ENCODE measurements at places on chromosomes 7 and 10. TPM values are rescaled to one million over a fixed set of nuclear protein-coding genes. Genes with fewer than 3 reads are reported as not detected.
A peak's percentile ranks its signal among the peaks of the same experiment; 100 is the strongest.

DNA sequence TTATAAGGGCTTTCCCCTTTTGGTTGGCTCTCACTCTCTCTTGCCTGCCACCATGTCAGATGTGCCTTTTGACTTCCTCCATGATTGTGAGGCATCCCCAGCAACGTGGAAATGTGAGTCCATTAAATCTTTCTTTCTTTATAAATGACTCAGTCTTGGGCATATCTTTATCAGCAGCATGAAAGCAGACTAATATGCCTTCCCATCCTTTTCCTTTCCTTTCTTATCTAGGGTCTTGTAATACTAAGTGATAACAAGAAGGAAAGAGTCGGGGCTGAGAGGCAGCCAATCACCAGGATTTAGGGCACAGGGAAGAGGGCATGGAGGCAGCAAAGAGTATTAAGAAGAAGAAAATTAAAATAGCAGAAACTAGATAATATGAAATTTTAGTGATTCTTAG, 62.0 kb upstream of the JCAD start:
- no peak overlapping the region for H3K27ac ChIP-seq
- no peak overlapping the region for H3K4me3 ChIP-seq
- no peaks in the 10 kb centered on the region for H3K4me1 ChIP-seq
- H3K27me3 ChIP-seq: no peaks in the 10 kb centered on the region

GRCh38 chr10:98244586-98244985, 23.4 kb downstream of the LOXL4 start:
- H3K27ac ChIP-seq: no peak overlapping the region
- no peak overlapping the region for H3K4me3 ChIP-seq
- peaks cover 3% of the 10 kb centered on the region for H3K36me3 ChIP-seq

- no peaks in the 10 kb centered on the region for H3K27me3 ChIP-seq
- H3K4me3 ChIP-seq: no peak overlapping the region
- no peaks in the 10 kb centered on the region for H3K36me3 ChIP-seq
- no peak overlapping the region for H3K27ac ChIP-seq
Measured at GRCh38 chr7:7798510-7798909, 80.1 kb upstream of the RPA3 start.

Gene CPVL
- not detected for total RNA-seq

- H3K27me3 ChIP-seq: no peaks in the 10 kb centered on the region
- no peak overlapping the region for H3K4me3 ChIP-seq
- no peak overlapping the region for H3K27ac ChIP-seq
- H3K4me1 ChIP-seq: no peaks in the 10 kb centered on the region
- no peaks in the 10 kb centered on the region for H3K36me3 ChIP-seq
Measured at GRCh38 chr10:34584164-34584563, 230.9 kb downstream of the PARD3 start.

DNA sequence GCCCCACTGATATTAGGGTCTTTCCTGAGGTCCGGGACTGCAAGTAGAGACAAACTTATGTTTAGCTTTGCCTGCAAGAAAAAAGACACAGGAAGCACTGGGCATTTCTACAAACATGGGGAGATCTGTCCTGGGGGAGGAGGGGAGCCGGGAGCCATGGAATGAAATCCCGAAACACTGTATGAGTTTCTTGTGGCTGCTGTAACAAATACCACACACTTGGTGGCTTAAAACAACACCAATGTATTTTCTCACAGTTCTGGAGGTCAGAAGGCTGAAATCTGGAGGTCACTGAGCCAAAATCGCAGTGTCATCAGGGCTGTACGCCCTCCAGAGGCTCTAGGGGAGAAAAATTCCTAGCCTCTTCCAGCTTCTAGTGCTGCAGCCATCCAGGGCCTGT, 114.0 kb upstream of the CHST15 start:
- no peak overlapping the region for H3K4me3 ChIP-seq
- H3K36me3 ChIP-seq: no peaks in the 10 kb centered on the region
- H3K27ac ChIP-seq: no peak overlapping the region
- H3K4me1 ChIP-seq: no peaks in the 10 kb centered on the region

Gene TFAM
- 88.5 TPM for total RNA-seq

Gene VAX1
- total RNA-seq: not detected

GRCh38 chr10:110387983-110388686, 83.4 kb upstream of the SMNDC1 start:
- H3K36me3 ChIP-seq: no peaks in the 10 kb centered on the region
- peaks cover 26% of the 10 kb centered on the region for H3K4me1 ChIP-seq
- no peak overlapping the region for H3K4me3 ChIP-seq
- H3K27me3 ChIP-seq: no peaks in the 10 kb centered on the region
- peak; percentile 83 for DNase-seq
- H3K27ac ChIP-seq: peak overlapping the region; percentile 75

Gene ASIC3
- total RNA-seq: 1.0 TPM

Gene BRAF
- 20.2 TPM for total RNA-seq

Gene EXOC4
- total RNA-seq: 36.5 TPM

DNA sequence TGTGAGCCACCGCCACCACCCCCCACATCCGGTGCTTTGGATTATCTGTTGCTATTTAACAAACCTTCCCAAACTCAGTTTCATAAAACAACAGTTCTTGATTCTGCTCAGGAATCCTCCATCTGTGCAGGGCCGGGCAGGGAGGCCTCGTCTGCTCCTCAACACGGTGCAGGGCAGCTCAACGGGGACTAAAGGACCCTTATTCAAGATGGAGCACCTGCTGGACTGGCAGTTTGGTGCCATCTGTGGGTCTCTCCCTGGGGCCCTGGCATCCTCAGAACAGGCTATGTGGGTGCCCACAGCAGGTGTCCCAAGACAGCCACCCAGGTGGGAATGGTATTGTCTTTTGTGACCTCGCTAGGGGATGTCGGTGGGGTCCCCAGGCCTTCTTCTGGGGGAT, 31.0 kb upstream of the ELFN1 start:
- no peak overlapping the region for H3K27ac ChIP-seq
- H3K36me3 ChIP-seq: no peaks in the 10 kb centered on the region
- H3K4me3 ChIP-seq: no peak overlapping the region

GRCh38 chr7:142194201-142194600, 63.7 kb downstream of the PRSS58 start:
- H3K27me3 ChIP-seq: no peaks in the 10 kb centered on the region
- H3K36me3 ChIP-seq: no peaks in the 10 kb centered on the region
- no peak for DNase-seq
- H3K4me1 ChIP-seq: no peaks in the 10 kb centered on the region
- no peak overlapping the region for H3K4me3 ChIP-seq

DNA sequence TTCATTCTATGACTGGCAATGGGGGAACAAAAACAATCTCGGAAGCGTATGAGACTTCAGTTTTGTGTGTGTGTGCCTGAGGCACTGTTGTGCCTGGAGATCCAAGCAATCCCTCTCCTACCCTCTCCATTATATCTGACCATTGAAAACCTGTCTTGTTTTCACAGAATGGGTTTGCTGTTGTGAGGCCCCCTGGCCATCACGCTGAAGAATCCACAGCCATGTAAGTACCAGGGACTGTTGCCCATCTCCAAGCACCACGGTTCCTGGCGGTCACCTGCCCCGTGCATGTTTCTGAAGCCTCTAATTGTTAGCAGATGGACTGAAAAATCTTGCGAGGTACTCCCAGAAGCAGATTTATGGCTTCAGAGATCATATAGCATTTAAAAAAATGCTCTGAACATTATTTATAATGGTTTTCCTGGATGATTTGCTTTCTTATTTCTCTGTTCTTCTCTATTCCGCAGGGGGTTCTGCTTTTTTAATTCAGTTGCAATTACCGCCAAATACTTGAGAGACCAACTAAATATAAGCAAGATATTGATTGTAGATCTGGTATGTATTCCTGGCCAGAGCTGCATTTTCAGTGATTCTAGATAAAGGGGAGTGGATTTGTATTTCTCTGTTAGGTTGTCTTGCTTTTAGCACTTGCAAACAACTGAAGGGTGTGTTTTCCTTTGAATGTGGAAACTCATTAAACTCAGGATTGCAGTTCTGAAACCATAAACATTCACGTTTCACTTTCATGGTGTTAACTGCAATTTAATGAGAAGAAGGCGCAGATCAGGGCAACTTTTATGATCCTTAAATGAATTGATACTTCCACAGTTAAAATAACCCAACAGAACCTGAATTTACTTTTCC, 288.2 kb downstream of the TWIST1 start:
- no peaks in the 10 kb centered on the region for H3K27me3 ChIP-seq
- no peak for DNase-seq
- H3K4me1 ChIP-seq: no peaks in the 10 kb centered on the region
- no peak overlapping the region for H3K27ac ChIP-seq

- H3K27ac ChIP-seq: no peak overlapping the region
- no peak overlapping the region for H3K4me3 ChIP-seq
- H3K36me3 ChIP-seq: no peaks in the 10 kb centered on the region
Measured at GRCh38 chr7:2864999-2865670, 21.0 kb upstream of the GNA12 start.

- DNase-seq: no peak
- no peak overlapping the region for H3K4me3 ChIP-seq
- H3K4me1 ChIP-seq: no peaks in the 10 kb centered on the region
- H3K27ac ChIP-seq: no peak overlapping the region
- H3K27me3 ChIP-seq: no peaks in the 10 kb centered on the region
Measured at GRCh38 chr10:75430000-75430763, 1.2 kb upstream of the LRMDA start.

DNA sequence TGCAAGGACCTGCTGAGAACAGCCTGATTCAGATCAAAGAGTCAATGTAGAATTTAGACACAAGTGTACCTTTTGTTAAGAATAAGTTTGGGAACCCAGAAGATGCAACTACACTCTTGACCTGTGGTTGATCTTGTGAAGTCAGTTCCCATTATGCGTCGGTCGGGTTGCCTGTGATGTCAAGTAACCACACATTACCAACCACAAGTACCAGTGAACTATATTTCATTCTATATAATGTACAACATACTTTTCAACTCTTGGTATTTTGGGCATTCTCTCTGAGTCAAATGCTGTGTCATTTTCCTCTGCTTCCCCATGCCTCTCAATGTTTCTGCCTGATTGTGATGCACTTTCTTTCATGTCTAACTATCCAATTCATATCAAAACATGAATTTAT, 426.2 kb downstream of the ETV1 start:
- H3K27me3 ChIP-seq: no peaks in the 10 kb centered on the region
- H3K4me1 ChIP-seq: no peaks in the 10 kb centered on the region
- no peak for DNase-seq
- H3K36me3 ChIP-seq: no peaks in the 10 kb centered on the region

DNA sequence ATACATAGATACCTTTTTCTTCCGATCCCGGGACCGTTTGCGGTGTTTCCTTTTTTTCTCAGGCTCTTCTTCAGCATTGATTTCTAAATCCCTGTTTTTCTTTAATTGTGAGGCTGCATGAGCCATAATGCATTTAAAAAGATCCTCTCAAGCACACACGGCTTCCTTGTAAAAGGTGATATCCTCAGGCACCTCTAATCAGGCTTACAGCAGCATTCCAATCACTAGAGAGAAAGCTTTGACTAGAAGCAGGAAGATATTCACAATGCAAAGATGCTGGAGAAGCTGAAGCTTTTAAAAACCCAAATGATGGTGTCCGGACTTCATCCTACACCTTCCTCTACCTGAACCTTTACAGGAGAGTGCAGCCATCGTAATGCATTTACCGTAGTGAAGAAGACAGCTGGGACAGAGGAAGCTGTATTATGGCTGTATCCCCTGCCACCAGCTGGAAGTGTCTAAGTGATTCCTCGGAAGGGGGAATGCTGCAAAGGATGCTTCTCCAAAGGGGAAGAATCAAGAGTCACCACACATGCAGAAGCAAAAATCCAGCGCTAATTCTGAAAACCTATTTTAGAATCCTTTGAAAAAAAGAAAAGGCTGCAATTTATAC, at the start of gene ANK3:
Gene ANK3 (minus strand): TSS at position 463 of the 613 bp plus-strand sequence. CDS start 337 bp downstream, at position 126.
- no peaks in the 10 kb centered on the region for H3K27me3 ChIP-seq
- H3K4me3 ChIP-seq: no peak within 1 kb of the TSS
- no peak for DNase-seq
- no peak within 1 kb of the TSS for H3K27ac ChIP-seq
- no peaks in the 10 kb centered on the region for H3K4me1 ChIP-seq
- no peaks in the 10 kb centered on the region for H3K36me3 ChIP-seq

GRCh38 chr10:10367264-10367663, 650.4 kb upstream of the CELF2 start:
- no peaks in the 10 kb centered on the region for H3K4me1 ChIP-seq
- H3K4me3 ChIP-seq: no peak overlapping the region
- no peak overlapping the region for H3K27ac ChIP-seq
- no peaks in the 10 kb centered on the region for H3K36me3 ChIP-seq

Gene TMEM270
- total RNA-seq: not detected

- peak overlapping the region; percentile 89 for H3K4me3 ChIP-seq
- no peaks in the 10 kb centered on the region for H3K36me3 ChIP-seq
- H3K4me1 ChIP-seq: no peaks in the 10 kb centered on the region
- DNase-seq: no peak
Measured at GRCh38 chr7:23472556-23472955, 2.3 kb upstream of the IGF2BP3 start.

Gene KIAA1549
- total RNA-seq: 0.82 TPM

Gene VSTM2A
- total RNA-seq: not detected

DNA sequence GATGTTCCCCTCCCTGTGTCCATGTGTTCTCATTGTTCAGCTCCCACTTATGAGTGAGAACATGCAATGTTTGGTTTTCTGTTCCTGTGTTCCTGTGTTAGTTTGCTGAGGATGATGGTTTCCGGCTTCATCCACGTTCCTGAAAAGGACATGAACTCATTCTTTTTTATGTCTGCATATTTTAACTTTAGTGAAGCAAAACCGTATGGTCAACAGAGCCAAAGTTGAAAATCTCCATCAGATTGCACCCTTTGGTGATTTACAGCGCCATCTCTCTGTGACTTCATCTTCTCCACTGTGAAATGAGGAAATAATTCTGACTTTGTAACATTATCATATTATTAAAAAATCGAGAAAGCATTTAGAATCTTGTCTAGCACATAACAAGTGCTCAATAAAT, 132.3 kb upstream of the PLXDC2 start:
- DNase-seq: no peak
- H3K27me3 ChIP-seq: no peaks in the 10 kb centered on the region
- H3K36me3 ChIP-seq: no peaks in the 10 kb centered on the region
- H3K4me3 ChIP-seq: no peak overlapping the region

Gene OPN1SW
- total RNA-seq: not detected

GRCh38 chr10:98483658-98484057, 36.9 kb upstream of the HPS1 start:
- H3K4me1 ChIP-seq: no peaks in the 10 kb centered on the region
- H3K36me3 ChIP-seq: no peaks in the 10 kb centered on the region
- no peak overlapping the region for H3K27ac ChIP-seq
- no peak overlapping the region for H3K4me3 ChIP-seq

DNA sequence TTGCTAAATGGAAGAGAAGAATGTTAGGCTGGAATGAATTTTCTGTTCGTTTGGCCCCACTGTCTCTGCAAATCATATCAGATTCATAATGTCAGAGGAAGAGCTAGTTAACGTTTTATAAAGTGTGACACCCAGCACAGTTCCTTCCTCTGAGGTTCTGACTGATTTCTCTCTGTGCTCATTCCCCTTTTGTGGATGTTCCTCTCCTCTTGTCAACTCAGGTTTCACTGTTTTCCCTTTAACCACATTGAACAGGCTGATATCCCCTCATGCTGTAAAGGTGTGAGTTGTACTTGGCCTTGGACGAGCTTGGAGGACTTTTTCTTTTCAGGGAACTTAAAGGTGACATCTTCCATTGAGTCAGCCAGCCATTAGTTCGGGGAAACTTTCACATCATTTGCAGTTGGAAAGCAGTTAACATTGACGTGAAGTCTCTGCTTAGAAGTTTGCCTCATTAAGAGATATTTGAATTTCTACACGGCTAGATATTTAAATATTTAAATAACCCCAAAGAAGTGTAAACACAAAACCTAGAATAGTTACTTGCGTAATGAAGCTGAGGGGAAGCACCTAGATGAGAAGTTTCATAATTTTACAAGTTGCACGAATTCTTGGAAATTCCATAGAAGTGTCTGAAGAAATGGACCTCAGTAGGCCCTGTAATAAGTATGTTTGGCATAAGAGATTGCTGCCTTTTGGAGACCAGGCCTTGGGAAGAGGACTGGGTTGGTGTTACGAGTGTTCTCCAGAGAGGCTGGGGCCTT, 101.5 kb upstream of the EGR2 start:
- no peaks in the 10 kb centered on the region for H3K27me3 ChIP-seq
- H3K36me3 ChIP-seq: no peaks in the 10 kb centered on the region
- peaks cover 12% of the 10 kb centered on the region for H3K4me1 ChIP-seq
- no peak for DNase-seq
